Stimulated activated CD8-positive, alpha-beta memory T cell treated with anti-CD3 and anti-CD28 coated beads, Interleukin-4, amount 100 ng/mL, for 4 hours (primary cell): ENCODE measurements at places on chromosomes 2 and 18.

- DNase-seq, result no peak
Measured at GRCh38 chr18:493986-494983, 6.2 kb downstream of the COLEC12 start.

- DNase-seq, result no peak
Measured at GRCh38 chr2:154402213-154402612, 296.3 kb upstream of the KCNJ3 start.

DNA sequence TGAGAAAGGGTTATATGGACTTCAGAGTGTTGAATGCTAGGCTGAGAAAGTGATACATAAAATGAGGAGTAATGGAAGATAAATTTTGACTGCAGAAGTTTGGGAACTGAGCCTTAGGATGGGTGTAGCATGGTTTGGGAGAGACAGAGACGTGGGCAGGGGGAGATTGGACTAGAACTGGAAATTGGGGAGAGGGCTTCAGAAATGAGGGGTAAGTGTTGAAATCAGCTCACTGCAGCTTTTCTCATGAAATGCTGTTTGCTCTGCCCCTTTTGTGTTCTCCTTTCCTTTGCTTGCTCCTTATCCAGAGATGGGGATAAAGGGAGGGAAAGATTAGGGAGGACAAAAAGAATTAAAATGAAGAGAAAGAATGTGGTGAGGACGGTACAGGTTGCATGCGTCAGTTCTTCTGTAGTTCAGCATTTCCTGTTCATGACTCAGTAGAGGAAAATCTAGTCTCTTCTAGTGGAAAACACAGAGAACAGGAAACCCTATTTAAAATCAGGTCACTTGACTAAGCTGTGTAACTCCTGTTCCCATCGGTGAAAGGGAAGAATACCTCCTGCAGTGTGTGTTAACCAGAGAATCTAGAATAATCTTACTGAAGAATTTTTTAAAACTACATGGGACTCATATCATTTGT is 105.6 kb downstream of the CRIM1 start:
- no peak for DNase-seq

DNA sequence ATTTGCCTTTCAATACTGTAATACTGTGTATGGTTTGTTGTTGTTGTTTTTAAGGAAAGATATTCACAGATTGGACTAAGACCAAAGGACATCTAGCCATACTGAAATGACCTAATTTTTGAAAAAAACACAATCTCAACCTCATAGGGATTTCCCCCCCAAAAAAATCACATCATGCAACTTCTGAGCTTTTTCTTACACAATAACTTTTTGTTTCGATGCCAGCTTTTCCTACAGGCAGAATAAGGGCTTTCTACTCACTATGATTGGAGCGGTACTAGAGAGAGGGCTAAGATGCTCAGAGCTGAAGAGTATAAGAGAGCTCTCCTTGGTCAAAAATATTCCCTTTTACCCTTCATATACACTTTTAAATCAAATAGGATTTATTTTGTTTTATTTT is 32.4 kb upstream of the SLC3A1 start:
- DNase-seq, result no peak

GRCh38 chr2:55014962-55015939 is 35.0 kb downstream of the RTN4 start:
- DNase-seq, result no peak

- DNase-seq, result no peak
Measured at GRCh38 chr2:79899196-79899595, 386.3 kb downstream of the CTNNA2 start.

DNA sequence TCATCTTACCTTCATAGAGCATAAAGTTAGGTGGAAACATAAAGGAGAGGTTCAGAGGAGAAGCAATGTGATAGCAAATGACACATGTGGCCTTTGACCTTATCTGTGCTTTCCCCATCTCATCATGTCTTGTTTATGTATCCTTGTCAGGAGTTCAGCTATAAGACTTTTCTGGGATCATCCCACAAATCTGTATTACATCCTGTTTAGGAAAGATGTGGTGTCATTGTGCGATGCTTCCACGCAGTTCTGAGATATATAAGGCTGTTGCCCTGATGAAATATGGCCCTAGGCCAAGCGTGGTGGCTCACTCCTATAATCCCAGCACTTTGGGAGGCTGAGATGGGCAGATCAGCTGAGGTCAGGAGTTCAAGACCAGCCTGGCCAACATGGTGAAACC is 15.5 kb upstream of the MGAT5 start:
- DNase-seq, result no peak

DNA sequence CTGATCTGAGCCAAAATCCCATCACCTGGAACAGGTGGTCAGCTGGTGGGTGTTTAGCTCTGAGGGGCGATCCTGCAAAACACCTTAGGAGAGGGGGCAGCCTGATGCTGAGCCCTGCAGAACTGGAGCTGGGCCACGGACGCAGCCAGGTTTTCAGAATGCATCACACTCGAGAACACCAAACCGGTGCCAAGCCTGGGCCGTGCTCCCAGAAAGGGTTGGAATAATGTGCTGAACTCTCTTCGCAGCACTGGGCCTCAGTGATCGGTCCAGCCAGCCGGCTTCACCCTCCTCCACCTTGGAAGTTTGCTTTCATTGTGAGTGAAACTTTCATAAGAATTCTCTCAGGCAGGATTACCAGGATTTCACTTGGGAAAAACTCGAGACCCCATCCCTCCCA is 56.5 kb upstream of the TTC39C start:
- no peak for DNase-seq

GRCh38 chr18:6712401-6712800 is 17.1 kb upstream of the ARHGAP28 start:
- no peak for DNase-seq

- DNase-seq, result no peak
Measured at GRCh38 chr2:164705412-164706167, 84.3 kb upstream of the GRB14 start.

DNA sequence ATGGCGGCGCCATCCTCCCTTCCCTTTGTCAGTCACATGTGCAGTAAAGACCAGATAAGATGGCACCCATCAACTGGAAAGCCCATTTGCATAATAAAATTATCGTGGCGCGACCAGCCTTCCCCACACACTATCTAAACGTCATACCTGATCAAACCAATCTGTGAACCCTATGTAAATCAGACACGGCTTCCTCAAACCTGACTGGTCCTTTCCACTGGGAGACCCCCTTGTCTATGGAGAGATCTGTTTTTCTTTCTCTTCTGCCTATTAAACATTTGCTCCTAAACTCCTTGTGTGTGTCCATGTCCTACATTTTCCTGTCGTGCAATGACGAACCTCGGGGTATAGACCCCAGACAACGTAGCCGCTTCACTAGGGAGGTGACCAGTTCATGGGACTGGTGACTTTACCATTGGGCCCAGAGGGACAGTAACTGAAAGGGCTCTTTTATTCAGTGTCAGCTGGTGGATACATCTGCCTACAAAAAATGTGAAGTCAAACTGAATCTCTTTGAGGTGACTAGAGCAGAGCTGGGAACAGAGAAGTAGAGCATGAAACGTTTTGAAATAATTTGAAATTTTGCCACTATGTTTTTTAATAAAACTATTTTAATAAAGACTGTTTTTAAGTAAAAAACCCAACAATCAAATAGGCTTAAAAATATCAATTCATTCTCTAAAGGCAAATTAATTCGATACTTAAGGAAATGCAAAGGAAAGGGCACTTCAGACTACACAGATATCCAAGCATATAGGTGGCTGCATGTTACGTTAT is 87.5 kb downstream of the SOCS6 start:
- no peak for DNase-seq

DNA sequence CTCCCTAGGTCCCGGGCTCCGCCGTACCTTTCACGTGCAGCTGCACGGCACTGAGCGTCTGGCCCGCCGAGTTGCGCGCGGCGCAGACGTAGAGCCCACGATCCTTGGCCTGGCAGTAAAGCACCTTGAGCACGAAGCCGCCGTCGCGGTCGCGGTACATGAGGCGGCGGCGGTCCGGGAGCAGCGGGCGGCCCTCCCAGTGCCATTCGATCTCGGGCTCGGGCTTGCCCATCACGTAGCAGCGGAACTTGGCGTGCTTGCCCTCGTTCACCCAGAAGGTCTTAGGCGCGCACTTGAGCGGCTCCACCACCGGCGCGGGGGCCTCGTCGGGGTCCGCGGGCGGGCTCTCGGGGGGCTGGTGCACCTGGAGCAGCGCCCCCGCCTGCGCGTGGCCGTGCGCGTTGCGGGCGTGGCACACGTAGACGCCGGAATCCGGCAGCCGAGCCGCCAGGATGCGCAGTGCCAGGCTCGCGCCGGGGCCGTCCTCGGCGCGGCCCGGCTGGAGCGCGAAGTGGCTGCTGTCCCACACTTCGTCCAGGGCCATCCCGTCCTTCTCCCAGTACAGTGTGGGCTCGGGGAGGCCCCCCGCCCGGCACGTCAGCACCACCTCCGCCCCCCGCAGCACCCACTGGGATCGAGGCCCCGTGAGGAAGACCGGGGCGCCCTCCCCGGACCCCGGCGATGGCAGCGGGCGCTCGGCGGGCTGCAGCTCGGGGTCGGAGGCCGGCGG is 980 bp downstream of the OBSL1 start:
- DNase-seq, result no peak

GRCh38 chr18:79768745-79769144 is 29.0 kb upstream of the KCNG2 start:
- DNase-seq, result no peak

DNA sequence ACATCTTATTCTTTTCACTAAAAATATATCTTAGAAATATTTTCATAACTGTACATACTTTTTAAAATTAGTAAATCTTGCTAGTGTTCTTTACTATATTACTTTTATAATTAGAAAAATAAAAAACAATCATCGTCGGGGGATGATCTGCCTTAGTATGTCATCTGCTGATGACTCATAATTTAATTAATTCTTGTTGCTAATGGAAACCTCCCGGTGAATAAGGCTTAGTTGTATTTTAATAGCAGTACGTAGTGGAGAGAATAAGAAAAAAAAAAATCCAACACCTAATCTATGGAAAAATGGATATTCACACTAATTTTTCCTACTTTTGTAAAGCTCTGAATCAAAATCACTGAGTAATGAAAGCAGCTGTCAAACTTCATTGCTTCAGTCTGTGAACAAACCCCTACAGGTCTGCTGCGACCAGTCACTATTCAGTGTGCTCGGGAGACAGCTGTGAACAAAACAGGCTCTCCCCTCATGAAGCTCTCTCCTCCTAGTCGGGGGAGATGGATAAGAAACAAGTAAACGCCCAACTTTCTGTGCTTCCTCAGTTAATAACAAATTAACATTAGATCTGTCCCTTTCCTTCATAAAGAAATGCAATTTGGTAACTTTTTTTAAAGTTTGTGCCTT is 97.4 kb upstream of the UPP2 start:
- no peak for DNase-seq

DNA sequence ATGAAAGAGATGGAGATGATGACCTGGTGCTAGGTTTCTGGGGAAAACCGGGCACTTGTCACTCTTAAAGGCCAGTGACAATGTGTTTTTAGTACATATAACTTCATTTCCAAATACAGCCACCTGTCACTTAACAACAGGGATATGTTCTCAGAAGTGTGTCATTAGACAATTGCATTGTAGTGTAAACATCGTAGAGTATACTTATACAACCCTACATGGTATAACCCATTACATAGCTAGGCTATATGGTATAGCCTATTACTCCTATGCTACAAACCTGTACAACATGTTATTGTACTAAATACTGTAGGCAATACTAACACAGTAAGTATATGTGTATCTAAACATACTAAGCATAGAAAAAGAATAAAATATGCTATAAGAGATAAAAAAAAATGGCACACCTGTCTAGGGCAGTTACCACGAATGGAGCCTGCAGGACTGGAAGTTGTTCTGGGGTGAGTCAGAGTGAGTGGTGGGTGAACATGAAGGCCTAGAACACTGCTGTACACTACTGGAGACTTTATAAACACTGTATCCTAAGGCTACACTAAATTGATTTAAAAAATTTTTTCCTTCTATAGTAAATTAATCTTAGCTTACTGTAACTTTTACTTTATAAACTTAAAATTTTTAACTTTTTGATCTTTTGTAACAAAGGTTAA is 123.2 kb downstream of the THADA start:
- DNase-seq, result no peak

GRCh38 chr2:172021955-172022354 is 22.2 kb downstream of the METAP1D start:
- DNase-seq, result no peak

DNA sequence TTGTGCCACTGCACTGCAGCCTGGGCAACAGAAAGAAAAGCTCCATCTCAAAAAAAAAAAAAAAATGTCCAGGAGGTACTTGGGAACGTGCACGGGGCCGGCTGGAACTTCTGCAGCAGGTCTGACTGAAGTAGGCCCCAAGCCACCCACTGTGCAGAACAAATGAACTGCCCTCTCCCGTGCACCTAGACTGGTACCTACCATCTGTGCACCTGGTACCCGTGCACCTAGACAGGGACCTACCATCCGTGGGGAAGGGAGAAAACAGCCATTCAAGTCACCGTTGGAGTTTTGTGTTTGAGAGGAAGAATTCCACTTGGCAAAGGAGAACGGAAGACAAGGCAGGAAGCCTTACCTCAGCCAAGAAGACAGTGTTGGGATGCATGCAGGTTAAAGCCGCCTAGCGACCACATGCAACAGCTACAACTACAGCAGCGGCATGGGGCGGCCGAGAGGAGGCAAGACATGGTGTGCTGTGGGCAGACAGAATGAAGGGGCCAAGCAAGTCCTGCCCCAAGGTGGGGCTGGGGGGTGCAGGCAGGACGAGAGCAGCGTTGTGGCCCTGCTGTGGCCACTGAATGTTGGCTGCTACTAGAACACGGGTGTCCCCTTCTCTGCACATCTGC is 16.1 kb downstream of the ST3GAL5 start:
- DNase-seq, result no peak

GRCh38 chr2:206127656-206128055 is 31.6 kb downstream of the NDUFS1 start:
- DNase-seq, result no peak

DNA sequence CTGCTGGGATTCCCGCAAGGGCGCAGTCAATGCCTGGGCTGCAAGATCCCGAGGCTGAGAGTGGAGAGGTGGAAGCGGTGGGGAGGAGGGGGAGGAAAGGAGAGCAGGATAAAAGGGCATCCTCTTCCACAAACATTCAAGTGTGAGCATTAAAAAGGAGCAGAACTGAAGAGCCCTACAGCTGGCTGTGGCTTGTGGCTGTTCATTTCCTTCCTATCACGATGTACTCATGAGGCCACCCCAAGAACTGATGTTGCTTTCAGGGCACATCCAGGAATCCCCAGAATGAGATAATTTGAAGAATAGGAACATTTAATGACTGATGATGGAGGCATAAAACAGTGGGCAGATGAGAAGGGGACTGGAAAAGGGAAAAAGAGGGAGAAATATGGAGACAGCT is 230.8 kb upstream of the SMIM21 start:
- DNase-seq, result no peak
